Umbilical cord (tissue), 2 donors: ENCODE measurements at places on chromosomes 4 and X.

DNA sequence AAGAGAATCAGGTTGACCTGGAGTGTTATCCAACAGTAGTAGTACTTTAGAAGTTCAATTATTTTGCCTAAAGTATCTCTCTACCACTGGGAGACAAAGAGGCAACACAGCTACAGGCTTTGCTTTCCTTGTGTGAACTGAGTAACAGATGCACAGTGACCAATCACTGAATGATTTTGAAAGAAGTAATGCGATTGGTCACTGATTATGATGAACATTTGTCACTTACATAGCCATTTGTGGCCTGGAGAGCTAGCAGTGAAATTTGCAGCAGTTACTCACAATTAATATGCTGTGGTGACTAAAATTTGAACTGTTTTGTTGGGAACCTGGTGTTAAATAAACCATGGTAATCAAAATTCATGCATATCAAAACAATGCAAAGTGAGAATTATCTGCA lies 508.7 kb upstream of the DIPK2B start:
- DNase-seq: no peak

- DNase-seq: no peak
These were observed 56.5 kb downstream of the GAB1 start for GRCh38 chr4:143393195-143393594.

- DNase-seq: no peak
These were observed 68.9 kb upstream of the NDP start for GRCh38 chrX:44042116-44042515.

- DNase-seq: no peak
These were observed 476.4 kb upstream of the FSTL5 start for GRCh38 chr4:162640152-162640551.

DNA sequence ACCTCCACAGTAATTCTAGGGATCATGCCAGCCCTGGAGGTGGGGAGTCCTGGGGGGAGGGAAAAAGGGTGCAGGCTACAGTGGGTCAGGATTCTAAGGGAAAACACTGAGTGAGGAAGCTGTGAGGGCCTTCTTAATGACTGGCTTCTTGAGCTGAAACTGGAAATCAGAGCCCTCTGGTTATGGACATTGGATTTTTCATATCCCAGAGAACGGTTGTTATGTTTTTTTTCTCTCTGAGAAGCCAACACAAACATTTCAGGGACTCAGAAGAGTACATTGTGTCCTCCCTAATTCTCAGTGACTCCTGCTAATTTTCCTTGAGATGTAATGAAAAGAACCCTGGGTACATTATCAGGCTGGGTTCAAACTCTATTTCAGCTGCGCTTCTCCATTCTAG lies 162.4 kb upstream of the PRDX4 start:
- no peak for DNase-seq

DNA sequence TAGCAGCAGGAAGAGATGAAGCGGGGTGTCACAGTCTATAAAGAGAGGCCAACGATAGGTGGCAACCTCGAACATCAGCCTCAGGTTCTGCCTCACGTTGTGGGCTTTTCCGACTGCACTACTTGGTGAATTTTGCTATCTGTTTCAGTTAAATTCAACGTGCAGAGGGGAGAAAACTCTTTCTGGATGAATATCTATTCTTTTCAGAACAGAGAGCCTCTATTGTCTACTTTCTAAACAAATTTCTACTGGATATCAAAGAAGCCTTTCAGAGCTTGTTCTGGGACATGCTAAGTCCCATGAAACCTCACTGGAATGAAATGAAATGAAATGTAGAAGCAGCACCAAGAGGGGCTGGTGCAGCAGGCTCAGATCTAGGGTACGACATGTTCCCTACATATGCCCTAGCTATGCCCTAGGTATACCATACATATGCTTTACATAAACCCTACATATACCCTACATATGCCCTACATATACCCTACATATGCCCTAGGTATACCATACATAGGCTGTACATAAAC lies 116.5 kb upstream of the TRIM2 start:
- DNase-seq: no peak

- DNase-seq: no peak
These were observed 34.5 kb upstream of the KDR start for GRCh38 chr4:55159851-55160250.

GRCh38 chrX:41708486-41708885 lies 15.5 kb upstream of the GPR82 start:
- DNase-seq: no peak
